Activated gamma-delta T cell treated with anti-CD3 and anti-CD28 coated beads, Interleukin-2, amount 50 U/mL, for 16 hours (primary cell): ENCODE measurements at places on chromosomes 13 and 19.

GRCh38 chr13:104553186-104553585, 1487.0 kb upstream of the SLC10A2 start:
- no peak for DNase-seq

- no peak for DNase-seq
These were observed 94.7 kb downstream of the RNASEH2B start for GRCh38 chr13:51004111-51004865.

DNA sequence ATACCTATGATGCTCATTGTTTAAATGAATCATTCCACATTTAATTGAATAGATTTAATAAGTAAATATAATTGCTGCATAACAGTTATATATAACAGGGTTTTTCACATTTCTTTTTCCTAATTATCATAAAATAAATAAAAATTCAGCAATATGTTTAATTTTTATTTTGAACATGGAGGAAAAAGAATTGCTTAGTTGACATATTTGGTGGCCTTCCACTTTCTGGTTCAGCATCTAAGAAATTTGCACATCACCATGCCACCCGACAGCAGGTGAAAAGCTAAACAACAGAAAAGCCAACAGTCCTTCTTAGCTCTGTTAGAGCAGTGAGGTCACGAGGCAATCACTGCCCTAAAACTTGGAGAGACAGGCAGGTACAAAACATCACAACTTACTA, 790.2 kb downstream of the GPC5 start:
- DNase-seq: no peak

GRCh38 chr19:56995303-56995702, 124.5 kb upstream of the USP29 start:
- no peak for DNase-seq

GRCh38 chr13:99356262-99357091, 49.3 kb upstream of the GPR183 start:
- no peak for DNase-seq

- DNase-seq: peak; percentile 39
These were observed at the start of gene TNPO2 for GRCh38 chr19:12723641-12724426. TNPO2 (minus strand) TSS chr19:12723932; CDS start chr19:12720977, 2,955 bp downstream.

- DNase-seq: no peak
These were observed 17.7 kb upstream of the OVOL3 start for GRCh38 chr19:36093146-36093662.

DNA sequence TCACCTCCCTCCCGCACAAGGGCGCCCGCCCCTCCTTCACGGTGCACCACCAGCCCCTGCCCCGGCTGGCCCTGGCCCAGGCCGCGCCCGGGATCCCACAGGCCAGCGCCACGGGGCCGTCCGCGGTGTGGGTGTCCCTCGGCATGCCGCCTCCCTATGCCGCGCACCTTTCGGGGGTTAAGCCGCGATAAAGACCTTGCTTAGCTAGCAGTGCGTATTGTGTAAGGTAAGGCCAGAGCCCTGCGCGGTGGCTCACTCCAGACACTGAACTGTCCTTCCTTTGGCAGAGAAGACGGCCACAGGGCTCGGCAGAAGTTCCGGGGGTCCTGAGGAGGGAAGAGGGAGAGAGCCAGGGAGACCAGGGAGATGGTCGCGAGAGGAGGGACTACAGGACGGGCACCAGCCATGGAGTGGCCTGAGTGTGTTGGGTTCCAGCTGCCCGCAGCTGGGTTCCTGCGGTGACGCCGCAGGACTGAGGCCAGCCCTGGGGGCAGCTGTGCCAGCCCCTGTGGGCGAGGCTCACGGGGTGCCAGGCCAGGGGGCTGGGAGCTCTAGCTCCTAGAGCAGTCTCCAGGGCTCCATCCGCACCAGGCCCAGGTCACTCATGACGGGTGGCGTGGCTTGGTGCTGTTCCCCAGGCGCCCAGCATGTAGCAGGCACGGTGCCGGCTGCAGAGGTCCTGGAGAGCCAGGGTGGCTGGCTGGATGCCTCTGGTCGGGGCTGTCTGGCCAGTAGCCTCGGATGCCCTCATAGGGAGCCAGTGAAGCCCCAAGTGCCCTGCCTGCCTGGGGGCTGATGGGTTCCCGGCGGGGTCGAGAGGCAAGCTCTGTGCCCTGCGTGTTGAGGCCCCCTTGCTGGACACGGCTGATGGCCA, 7.7 kb downstream of the PLEKHJ1 start:
- DNase-seq: no peak

DNA sequence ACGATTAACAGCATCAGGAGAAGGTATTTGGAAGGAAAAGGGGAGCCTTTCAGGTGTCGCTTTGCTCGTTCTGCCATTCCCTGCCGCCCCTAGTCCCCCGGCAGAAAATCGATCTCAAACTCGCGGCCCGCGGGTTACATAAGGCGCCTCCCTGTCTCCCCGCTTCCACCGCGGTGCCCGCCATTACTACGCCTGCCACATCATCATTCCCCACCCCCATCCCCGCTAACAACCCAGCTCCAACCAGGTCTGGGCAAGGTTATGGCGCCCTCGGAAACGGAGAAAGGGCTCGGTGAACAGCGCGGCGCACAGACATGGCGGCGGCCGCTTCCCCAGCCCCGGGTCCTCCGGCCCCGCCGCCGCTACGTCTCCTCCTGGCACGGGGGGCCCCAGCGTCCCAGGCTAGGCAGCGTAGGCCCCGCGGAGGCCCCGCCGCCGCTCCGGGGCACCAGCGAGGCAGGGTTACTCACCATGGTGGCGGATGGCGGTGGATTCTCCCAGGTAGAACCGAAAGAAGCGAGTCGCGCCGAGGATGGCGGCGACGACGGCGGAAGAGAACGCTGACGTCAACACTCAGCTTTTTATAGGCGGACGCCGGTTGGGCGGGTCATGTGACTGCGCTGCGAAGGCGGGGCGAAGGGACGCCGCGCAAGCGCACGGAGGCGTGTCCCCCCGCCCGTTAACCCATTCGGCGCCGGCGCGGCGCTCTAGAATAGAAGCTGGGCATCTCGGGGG, at the start of gene EEF2:
TSS of gene EEF2 (minus strand) at position 556 of the 735 bp plus-strand sequence. CDS start at position 473, 83 bp downstream.
- DNase-seq: peak; percentile 86

DNA sequence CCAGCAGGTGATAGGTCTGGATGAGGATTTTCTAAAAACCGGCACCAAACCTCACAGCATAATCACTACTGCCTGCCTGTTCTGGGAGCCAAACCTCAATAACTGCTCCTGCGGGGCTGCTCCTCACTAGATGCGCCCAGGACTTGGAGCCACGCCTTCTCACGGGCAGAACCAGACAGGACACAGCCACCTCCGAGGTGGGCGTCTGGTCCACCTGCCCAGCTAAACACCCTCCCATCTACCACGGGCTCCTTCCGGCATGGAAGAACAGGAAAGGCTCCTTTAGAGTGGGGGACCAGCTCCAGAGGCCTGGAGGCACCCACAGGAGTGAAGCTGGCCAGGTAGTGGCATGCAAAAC, 73.5 kb downstream of the PEPD start:
- no peak for DNase-seq

GRCh38 chr13:113117335-113117872, 5.2 kb upstream of the F10 start:
- DNase-seq: no peak

- no peak for DNase-seq
These were observed 157.8 kb downstream of the TNFSF13B start for GRCh38 chr13:108427355-108427754.

DNA sequence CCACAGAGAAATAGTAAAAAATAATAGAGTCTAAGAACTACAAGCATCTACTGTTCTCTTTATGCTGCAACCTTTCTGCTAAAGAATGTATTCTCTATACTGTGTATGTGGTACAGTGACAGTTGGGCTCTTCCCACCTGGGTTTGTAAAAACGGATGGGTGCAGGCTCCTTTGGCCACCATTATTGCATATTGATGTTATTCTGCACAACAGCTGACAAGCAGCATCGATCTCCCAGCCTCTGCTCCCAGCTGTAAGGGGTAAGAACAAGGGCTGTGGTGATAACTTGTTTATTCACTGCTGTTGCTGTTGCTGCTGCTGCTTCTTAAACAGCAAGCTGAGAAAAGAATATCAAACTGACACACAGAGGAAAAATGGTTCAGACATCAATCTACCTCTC, 56.1 kb downstream of the KCNRG start:
- DNase-seq: no peak

DNA sequence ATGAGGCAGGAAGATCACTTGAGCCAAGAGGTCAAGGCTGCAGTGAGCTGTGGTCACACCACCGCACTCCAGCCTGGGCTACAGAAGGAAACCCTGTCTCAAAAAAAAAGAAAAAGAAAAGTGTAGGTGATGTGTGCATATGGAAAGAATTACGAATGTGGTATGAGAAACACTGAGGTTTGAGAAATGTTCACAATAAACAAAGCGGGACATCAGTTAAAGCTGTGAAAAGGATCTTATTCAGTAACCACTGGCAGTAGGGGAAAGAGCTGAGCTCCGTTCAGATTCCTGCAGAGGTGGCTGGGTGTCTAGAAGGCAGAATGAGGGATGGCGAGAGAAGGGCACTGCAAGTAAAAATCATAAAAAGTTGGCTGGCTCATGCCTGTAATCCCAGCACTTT, 4.1 kb upstream of the IGSF23 start:
- no peak for DNase-seq

DNA sequence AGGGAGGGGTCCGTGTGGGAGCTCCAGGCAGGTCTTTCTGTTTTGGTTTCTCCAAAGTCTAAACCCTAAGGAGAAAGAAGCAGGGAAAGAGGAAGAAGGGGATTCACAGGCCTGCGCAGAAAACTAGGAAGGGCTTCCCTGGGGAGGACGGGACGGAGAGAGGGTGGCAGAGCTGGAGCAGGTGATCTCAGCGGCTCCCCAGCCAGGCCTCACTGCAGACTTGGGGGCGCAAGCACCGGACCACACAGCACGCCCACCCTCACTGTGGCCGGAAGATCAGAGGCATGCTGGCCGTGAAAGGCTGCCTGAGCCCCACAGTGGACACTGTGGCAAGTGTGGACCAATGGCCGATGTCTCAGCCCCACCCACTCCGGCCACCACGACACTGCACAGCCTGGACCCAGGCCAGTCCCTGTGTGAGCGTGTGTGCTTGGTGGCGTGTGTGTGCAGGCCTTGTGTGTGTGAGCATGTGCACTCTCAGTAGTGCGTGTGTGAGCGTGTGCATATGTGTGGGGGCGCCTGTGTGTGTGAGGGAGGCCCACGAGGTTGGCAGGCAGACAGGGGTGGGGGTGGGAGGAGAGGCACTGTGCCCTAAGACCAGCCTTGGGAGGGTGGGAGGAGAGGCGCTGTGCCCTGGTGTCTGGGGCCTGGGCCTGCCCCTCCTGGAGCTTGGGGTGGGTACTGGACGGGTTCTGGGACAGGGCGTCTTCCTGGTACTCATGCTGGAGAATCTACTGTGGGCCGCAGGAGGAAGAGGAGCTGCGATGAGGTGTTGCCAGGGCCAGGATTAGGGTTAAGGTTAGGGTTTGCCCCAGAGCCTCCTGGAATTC, 15.4 kb upstream of the TMEM255B start:
- no peak for DNase-seq

DNA sequence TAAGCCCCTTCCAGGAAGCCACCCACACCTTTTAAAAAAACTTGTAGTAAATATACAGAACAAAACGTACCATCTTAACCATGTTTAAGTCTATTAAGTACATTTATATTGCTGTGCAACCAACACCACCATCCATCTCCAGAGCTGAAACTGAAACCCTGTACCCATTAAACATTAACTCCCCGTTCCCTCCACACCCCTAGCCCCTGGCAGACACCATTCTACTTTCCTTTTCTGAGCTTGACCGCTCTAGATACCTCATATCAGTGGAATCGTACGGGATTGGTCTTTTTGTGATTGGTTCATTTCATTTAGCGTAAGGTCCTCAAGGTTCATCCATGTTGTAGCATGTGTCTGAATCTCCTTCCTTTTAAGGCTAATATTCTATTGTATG, 13.0 kb upstream of the SPATA13 start:
- DNase-seq: no peak

GRCh38 chr19:2982983-2983350, 5.6 kb downstream of the TLE6 start:
- no peak for DNase-seq

DNA sequence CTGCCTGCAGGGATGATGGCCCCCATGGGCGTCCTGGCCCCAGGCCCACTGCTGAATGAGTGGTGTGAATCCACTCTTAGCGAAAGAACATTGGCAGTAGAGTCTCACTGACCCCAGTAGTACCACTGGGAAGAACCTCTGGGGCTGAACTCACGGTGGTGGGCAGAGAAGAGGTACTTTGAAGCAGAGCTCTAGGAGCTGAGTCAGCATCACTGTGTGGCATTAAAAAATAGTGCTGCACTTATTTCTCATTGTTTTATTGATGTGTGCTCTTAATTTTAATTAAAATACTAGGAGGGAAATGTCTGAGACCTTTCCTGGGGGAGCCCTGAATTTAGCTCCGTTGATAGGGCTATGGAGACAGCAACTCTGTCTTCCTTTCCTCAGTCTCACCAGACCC, 61.3 kb downstream of the CBY2 start:
- DNase-seq: no peak

DNA sequence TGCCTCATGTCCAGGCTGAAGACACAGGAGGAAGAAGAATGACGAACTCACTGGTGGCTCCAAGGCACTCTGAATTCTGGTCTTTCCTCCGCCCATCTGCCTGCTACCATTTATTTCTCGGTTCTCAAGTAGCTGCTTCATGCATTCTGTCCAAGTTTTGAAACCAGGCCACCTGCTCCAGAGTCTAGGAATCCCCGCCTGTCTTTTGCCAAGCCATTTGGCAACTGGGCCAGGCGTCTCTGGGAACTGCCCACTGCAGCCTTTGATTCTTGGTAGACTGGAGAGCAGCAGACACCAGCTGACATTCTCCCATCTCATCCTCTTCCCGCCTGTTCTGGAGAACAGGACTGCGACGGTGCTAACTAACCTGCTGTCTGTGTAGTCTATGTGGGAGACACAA, 10.8 kb downstream of the SLC35E1 start:
- no peak for DNase-seq

DNA sequence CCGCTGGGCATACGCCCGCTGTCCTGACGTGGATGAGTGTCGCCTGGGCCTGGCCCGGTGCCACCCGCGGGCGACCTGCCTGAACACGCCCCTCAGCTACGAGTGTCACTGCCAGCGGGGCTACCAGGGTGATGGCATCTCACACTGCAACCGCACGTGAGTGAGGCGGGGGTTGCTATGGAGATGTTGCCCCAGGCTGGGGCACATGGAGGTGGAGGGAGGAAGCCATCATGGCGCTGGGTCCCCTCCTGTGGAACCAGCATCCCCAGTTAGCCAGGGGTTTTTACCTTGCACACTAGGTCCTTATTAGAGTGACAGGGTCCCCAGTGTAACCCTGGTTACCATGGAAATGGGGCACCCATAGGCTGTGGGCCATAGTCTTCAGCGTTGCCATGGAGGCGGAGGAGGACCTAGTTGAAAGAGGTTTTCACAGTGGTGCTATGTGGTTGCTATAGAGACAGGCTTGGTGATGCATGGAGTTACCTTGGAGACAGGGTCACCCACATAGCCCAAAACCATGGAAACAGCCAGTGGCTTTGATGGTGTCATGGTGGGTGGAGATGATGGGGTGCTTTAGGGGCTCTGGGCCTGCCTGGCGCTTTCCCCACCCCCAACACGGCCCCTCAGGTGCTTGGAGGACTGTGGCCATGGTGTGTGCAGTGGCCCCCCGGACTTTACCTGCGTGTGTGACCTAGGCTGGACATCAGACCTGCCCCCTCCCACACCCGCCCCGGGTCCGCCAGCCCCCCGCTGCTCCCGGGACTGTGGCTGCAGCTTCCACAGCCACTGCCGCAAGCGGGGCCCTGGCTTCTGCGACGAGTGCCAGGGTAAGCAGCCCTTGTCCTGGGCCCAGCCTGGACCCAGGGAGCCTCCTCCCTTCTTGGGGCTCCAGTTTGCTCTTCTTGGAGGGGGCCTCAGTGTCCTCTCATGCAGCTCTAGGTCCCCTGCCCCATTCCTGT, 27.1 kb downstream of the MEGF8 start:
- no peak for DNase-seq
